ENCODE measurements at places on chromosomes 7 and 10.
A peak's percentile ranks its signal among the peaks of the same experiment; 100 is the strongest.

DNA sequence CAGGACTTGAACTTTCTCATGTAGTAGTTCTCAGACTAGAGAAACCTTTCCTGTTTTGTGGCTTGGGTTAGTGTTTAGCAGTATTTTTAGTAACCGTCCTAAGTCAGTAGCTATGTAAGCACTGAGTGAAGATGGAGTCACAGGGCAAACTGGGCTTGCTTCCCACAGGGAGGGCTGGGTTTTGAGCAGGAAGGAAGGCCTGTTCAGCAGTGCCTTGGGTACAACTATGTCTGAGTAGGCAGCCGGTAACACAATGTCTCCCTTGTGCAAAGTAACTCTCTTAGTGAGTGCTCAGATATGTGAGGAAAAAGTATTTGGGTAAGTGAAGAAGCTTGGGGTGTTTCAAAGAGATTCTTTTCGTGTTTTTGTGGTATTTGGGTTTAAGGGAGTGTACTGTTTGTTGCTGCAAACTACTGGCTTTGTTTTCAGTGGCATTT is 96.4 kb downstream of the CCSER2 start:
- peak; percentile 97 for DNase-seq

- DNase-seq = no peak
Observed at GRCh38 chr7:80135309-80136104, 876 bp downstream of the GNAI1 start.

GRCh38 chr10:49594594-49594993 is 15.5 kb upstream of the SLC18A3 start:
- DNase-seq = no peak

DNA sequence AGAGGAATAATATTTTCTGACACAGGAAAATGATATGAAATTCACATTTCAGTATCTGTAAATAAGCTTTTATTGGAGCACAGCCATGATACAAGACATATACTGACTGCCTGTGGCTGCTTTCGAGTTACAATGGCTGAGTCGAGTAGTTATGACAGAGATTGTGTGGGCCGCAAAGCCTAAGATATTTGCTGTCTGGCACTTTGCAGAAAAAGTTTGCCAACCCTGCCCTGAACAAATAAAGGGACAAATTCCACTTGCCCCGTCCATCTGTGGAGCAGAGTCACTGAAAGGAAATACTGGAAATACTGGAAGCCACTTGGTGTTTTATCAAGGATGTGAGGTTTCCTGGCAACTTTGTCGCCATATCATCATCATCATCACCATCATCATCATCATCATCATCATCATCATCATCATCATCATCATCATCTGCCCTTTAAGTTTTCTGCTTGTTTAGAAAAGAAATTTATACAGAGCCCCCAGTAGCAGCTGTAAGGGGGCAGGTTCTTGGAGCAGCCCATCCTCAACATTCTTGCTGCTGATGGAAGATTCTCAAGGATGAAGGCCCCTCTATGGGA is 85.8 kb downstream of the TCF7L2 start:
- no peak for DNase-seq

GRCh38 chr10:19713800-19714525 is 102.3 kb upstream of the PLXDC2 start:
- DNase-seq = no peak

DNA sequence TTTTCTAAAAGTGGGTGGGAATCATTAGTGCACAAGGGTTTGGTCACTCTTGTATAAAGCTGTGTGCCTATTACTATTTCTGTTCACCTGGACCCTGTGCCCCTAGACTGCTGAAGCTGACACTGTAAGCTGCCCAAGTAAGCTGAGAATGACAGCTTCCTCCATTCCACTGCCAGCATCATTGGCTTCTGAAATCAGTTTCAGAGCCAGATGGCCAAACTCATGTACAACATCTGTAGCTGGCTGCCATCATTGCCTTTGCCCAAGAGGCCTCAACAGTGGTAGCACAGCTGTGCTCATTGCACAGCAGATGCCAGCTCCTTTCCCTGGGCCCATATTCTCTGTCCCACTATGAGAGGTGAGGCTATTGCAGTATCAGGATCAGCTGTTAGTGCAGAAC is 165.7 kb downstream of the CPEB3 start:
- DNase-seq = no peak

DNA sequence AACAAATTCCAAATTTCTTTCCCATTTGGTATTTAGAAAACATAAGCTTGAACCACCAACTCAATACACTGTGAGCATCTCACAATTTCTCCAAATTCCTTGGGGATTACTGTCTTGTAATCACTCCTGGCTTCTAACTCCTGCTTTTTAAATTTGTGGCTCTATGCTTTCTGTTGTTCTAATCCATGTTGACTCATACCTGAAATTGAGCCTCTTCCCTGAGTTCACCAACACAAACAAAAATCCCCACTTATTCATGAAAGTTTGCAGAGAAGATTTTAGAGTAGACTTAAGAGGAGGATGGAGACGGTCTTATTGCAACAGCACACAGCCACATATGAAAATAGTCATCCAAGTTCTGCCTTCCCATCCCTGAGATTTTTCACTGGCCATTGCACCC is 252.5 kb downstream of the PTEN start:
- DNase-seq = no peak

DNA sequence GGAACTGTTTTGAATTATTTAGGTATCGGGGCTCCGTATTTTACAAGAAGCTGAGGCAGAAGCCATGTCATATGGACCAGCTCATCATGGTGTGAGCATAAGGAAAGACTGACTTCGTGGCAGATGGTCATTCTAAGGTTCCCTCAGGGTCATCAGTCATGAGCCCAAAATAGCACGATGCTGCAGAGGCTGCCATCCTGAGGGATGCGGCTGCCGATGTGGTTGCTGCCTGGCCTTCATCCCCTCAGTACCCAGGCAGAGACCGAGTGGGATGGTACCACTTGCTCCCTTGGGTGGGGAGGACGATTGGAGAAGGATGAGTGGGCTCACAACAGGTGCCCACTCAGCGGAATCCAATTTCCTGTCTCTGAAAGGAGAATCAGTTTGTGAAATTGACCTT is 490.3 kb downstream of the SDK1 start:
- no peak for DNase-seq

- DNase-seq = no peak
Observed at GRCh38 chr10:132806561-132807003, 20.6 kb upstream of the NKX6-2 start.

DNA sequence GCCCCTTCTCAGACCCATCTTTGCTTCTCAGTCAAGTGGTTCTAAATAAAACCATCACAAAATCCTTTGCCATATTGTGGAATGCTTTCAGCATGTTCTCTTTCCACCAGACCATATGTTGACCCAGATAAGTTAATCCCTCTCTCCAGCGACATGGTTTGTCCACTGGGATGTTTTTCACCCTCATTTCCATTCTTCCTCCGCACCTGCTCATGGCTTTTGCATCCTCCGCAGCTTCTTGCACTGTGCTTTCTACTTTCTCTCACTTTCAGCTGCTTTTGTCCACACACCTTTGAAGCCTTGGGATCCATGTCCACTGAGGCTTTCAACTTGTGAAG is 52.3 kb upstream of the WAC start:
- DNase-seq = no peak

GRCh38 chr10:68348265-68348741 is 15.6 kb upstream of the PBLD start:
- no peak for DNase-seq

DNA sequence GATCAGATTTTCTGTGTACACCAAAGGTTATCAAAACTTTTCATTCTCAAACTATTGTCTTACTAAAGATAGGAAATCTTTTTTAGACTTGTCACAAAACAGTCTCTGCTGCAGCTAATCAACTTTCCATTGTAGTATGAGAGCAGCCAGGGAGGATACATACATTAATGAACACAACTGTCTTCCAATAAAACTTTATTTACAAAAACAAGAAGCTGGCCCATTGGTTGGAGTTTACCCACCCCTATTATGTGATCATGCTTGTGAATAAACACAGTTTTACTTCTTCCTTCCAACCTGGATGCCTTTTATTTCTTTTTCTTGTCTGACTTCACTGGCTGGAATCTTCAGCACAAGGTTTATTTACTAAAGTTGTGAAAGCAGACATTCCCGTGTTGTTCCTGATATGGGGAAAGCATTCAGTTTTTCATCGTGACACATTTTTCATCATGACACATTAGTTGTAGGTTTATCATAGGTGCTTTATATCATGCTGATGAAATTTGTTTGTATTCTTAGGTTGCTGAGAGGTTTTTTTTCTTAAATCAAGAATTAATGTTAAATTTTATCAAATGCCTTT is 98.5 kb upstream of the CDK13 start:
- no peak for DNase-seq

DNA sequence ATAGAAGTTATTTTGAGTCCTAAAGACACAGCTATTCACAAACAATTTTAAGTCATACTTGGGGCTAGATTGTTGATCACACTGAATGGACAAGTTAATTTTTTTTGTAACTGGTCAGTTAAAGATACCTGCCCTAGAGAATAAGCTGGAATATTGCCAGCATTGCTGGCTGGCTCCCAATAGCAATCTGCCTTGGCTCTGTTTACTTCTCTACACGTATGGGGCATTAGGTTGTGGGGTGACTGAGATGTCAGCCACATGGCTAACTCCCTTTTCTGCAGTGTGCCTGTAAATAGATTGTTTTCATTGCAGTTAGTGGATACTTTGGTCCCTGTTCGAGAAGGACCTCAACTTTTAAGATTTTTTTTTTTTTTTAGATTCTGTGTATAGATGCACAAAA is 128.2 kb downstream of the SEMA3E start:
- no peak for DNase-seq

- no peak for DNase-seq
Observed at GRCh38 chr10:73819081-73819480, 7.7 kb upstream of the NDST2 start.

- DNase-seq = no peak
Observed at GRCh38 chr7:96308253-96308949, 13.5 kb downstream of the SLC25A13 start.

- DNase-seq = no peak
Observed at GRCh38 chr7:79478386-79478785, 24.9 kb upstream of the MAGI2 start.

GRCh38 chr7:128421384-128421783 is 11.6 kb upstream of the IMPDH1 start:
- DNase-seq = no peak

Data from non-pigmented ciliary epithelial cell (primary cell).